ENCODE measurements at places on chromosomes 6 and 20.
A peak's percentile ranks its signal among the peaks of the same experiment; 100 is the strongest.

DNA sequence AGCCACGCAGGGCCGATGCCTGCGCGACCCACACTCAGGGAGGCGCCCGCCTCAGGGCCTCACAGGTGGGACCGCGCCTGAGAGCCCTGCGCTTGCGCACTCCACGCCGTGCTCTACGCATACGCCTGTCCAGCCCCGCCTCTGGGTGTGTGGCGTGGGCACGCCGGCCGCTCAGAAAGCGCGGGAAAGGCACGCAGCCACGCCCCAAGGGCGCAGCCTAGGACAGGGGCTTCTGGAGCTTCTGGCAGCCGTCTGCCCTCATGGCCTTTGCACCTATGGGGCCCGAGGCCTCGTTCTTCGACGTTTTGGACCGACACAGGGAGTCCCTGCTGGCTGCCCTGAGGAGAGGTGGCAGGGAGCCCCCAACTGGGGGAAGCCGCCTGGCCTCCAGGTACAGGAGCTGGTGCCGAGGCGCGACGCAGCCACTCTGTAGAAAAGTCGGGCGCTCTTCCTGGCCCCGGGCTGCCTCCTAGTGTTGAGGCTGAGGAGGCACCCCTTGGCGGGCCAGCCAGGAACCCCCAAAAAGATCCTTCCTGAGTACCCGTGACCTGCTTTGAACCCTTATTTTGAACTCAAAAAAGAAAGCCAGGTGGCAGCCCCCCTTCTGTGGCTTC lies at the start of gene SPO11:
Gene SPO11 (plus strand): TSS at position 196 of the 614 bp plus-strand sequence. CDS start 65 bp downstream, at position 261.
- DNase-seq: no peak

GRCh38 chr6:41683523-41684310 lies 45.4 kb downstream of the MDFI start:
- no peak for DNase-seq

DNA sequence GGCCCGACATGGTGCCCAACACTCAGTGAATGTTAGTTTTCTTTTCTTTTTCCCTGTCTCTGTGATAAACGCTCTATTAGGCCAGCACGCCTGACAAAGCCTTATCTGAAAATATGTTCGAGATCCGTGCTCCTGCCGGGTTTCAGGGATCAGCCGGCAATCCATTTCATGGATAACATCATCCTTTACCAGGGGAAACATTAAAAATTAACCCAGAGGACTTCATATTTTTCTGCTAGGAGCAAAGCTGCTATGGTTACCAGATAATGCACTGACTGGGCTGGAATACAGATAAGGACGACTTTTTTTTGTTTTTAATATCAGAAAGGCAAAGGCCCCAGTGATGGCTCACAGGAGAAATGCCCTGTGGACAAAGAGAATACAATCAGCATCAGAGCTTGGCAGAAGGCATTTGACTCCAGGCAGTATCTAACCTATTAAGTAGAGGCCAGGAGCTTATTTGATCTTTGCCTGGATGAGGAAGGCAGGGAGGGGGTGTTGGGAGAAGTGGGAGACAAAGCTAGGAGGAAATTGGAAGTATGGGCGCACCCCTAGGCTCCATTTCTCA lies 482.0 kb upstream of the CHD6 start:
- DNase-seq: no peak

DNA sequence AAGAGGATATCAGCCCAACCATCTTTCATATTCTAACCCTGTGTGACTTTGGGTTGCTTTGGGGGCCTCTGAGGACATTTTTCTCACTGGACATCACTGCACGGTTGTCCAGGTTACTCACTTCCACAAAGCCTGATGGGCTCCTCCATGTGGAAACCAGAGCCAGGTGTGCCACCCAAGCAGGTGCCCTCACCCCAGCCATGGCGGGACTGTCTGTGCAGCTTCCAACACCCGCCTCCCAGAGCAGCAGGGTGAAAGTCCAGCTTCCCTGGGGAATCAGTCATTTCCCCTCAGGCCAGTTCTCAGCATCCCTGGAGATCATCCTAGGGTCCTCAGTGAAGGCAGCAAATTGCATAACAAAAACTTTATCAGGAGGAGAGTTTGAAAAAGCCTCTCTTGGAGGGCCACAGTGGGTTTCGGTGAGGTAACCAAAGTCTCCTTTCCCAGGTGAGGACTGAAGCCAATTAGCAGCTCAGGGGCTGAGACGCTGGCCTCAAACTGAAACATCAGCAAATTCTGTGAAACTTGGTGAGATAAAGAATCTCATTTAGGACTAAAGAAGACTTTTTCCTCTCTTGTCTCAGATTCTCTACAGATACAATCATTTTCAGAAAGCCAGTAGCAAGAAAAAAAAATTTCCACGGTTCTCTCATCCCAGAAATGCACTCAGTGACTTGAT lies 289.6 kb upstream of the CDH4 start:
- DNase-seq: peak; percentile 54

GRCh38 chr6:132391391-132392269 lies 9.6 kb downstream of the MOXD1 start:
- no peak for DNase-seq

DNA sequence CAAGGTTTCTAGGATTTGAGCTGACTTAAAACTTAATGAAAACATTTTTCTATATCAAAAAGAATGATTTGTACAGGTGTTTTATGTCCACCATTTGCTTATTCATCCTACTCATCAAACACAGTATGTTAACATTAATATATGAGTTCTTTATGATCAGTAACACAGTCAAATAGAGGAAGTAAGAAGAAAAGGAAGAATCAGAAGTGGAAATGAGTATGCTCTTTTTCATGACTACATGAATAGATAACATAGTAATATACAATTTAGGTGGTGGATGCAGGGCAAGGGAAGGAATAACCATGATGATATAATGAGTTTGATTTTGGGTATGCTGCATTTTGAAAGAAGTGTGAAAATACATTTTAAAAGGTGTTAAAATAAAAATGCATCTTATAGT lies 16.5 kb downstream of the KPNA5 start:
- DNase-seq: no peak

DNA sequence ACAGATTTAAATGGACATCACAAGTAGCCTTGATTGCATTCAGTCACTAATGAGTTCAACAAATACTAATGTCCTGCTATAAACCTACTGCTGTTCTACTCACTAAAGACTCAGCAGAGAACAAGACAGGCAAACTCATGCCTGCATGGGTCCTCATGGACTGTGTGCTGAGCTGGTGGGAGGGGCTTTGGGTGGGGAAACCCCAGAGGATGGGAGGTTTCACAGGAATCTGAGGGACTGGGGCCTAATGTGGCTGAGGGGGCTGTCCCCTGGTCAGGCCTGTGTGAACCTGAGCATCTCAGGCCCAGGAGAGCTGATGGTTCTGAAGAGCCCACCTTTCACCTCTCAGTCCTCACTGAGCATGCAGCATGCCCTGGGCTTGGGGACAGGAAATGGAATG lies 1.4 kb downstream of the CST8 start:
- DNase-seq: no peak

- DNase-seq: no peak
Observed at GRCh38 chr6:115819506-115819905, 241.2 kb downstream of the FRK start.

DNA sequence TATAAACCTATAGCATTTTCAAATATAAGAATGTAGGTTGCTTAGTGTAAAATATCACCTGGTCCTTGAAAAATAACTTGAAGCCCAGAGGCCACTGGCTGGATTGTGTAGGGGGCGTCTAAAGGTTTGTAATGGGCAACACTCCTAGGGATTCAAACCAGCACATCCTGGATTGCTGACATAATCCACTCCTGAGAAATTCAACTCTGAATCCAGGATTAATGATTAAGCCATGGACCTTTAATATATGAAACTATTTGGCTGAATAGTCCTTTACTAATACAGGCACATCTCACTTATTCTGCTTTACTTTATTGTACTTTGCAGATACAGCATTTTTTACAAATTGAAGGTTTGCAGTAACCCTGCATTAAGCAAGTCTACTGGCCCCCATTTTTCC lies 160.8 kb downstream of the UBE3D start:
- no peak for DNase-seq

DNA sequence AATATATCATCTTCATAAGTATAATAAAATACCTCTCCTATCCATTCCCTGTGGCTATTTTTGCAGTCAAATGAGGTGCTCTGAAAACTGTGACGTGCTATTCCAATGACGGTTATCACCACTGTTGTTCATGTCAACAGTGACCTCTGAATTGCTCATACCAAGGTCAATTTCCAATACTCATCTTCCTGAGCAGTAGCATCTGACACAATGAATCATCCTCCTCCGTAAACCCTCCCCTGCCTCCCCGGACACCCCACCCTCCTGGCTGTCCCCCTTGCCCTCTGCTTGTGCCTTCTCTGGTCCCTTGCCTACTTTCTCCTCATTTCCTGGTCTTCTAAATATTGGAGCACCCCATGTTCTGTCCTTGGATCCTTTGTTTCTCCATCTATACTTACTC lies 77.7 kb upstream of the SLC22A23 start:
- no peak for DNase-seq

DNA sequence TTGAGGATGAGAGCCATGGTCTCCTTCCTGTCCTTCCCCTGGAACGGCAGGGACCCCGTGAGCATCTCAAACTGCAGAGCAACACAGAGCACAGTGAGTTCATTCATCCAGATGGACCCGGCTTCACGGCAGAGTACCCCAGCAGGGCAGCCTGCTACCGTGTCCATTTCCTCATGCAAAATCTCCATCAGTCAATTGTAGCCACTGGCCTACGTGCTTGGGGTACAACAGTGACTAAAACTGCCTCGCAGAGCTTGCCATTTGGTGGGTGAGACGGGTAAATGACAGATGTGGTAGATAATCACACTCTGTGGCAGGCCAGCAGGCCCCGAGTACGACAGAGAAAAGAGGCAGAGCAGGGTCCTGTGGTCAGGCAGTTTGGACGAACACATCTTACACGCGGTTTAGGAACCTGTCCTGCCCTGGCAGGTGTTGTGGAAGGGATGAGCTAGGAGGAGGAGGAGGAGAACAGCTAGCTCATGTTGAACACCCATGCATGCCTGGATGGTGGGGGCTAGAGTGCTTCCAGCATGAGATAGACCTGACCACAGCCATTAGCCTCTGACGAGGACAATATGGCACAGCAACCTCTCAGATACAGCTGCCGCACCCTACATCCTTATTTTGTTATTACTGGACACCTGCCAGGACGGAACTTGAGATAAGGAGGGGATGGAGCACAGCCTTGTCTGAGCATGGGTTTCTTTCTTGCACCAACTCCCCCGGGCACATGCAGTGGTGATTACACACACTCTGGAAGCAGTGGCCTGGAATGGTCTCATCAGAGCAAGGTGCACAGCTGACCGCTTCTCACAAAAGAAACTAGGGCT lies 95.6 kb downstream of the RAMACL start:
- DNase-seq: no peak

GRCh38 chr6:34791164-34791700 lies 651 bp upstream of the BLTP3A start:
- no peak for DNase-seq

GRCh38 chr20:58715391-58715800 lies 22.8 kb downstream of the NPEPL1 start:
- no peak for DNase-seq

DNA sequence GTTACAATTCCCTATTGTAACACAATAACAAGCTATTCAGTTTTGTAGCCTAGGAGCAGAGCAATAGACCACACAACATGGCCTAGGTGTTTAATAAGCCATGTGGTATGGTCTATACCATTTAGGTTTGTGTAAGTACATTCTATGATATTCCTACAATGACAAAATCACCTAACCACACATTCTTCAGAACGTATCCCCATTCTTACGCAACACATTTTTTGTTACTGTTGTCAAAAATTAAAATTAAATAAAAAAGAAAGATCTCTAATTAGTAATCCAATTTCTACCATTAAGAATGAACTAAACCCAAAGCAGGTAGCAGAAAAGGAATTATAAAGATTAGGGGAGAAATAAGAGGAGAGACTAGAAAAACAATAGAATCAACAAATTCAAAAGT lies 44.0 kb downstream of the RANBP9 start:
- DNase-seq: no peak

DNA sequence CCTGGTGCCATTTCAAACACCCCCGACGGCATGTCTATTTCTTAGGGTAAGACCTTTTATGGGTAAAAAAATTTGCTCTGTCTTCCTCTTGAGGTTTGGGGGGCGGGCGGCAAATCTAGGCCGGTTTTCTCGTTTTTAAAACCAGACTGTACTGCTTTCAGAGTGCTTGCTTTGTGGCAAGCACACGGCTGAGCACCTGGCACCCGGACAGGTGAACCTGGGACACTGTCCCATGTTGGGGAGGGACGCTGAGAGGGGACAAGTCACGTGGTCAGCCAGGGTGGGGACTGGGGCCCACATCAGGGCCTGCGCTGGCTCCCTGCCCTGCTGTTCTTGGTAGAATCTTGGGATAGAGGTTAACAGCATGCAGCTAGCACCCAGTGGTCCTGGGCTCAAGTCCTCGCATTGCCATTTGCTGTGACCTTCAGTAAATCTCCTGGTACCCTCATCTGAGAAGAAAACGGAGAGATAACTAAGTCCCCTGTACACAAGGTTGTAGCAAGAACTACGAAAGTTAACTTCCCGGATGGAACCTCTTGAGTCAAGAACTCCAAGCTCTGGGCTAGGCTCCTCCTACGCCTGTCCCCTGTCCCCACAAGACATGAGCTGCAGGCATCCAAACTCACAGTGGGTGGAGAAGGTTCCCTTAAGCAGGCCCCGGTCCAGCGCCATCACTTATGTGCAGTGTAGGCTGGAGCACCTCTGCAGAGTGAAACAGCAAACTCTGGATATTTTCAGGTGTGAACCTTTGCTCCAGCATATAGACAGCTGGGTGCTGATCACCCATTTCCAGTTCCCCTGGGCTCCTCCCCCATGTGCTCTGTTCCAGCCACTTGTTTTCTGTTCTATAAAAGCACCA lies 41.7 kb downstream of the PMEPA1 start:
- no peak for DNase-seq

- DNase-seq: no peak
Observed at GRCh38 chr6:6920987-6921313, 186.8 kb upstream of the RREB1 start.

DNA sequence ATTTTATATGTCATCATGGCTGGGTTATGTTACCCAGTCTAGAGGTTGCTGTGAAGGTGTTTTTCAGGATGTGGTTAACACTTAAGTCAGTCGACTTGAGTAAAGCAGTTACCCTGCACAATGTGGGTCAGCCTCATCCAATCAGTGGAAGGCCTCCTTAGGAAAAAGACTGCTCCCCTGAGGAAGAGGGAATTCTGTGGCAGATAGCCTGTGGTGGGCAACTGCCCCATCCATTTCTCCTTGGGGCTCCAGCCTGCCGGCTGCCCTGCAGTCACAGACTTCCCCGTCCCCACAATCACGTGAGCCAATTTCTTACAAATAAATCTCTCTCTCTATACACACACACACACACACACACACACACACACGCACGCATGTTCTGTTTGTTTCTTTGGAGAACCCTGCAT lies 34.5 kb upstream of the MPC1 start:
- no peak for DNase-seq

DNA sequence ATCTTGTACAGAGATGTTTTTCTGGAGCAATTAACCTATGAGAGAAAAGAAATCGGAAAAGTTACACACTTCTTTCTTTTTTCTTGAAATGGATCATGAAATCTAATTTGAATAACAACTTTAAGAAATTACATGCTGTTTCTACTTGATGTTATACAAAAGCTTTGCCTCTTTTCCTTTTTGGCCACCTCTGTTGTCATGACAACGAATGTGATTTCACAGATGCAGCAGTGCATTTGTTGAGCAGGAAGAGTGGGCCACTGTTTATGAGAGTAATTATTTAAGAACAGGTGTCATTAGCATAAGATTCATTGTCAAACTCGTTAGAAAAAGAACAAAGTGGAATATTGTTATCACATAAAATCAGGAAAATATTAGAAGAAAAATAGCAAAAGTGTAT lies 148.3 kb upstream of the IMPG1 start:
- no peak for DNase-seq

- DNase-seq: no peak
Observed at GRCh38 chr20:20253744-20254330, 114.1 kb upstream of the INSM1 start.

Data from vagina (tissue), 2 donors.